Hippocampal formation (tissue), 2 donors: ENCODE measurements at places on chromosomes 1 and 21.

- DNase-seq: no peak
Measured at GRCh38 chr1:34511802-34512201, 243.0 kb upstream of the GJB5 start.

DNA sequence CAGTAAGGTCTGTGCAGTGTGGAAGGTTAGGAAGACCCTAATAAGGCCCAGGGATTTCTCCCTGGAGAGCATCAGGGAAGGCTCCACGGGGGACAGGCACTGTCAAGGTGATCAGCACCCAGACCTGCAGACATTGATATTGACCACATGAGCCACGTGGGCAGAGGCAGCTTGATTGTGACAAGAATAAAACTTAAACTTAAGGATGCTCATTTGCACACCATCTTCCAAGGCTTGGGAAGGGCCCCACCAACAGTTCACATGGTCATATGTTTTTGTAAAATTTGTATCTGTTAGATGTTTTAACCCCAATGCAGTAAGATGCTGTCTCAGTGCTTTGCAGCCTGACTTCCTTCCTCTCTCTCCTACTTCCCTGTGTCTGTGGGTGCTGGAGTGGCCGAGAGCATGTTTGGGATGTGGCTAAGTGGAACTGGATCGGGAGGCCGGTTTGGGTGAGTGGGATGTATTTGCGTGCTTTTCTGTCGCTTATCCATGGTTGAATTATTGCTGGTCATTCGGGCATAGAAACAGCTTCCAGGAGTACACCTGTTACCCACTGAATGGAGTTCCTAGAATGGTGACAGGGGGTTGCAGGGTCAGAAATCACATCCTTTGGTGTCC is 49.8 kb upstream of the OLIG2 start:
- DNase-seq: no peak

GRCh38 chr1:153536012-153536670 is 350 bp upstream of the S100A6 start:
- DNase-seq: no peak

GRCh38 chr21:34648739-34649297 is 20.0 kb upstream of the CLIC6 start:
- no peak for DNase-seq

DNA sequence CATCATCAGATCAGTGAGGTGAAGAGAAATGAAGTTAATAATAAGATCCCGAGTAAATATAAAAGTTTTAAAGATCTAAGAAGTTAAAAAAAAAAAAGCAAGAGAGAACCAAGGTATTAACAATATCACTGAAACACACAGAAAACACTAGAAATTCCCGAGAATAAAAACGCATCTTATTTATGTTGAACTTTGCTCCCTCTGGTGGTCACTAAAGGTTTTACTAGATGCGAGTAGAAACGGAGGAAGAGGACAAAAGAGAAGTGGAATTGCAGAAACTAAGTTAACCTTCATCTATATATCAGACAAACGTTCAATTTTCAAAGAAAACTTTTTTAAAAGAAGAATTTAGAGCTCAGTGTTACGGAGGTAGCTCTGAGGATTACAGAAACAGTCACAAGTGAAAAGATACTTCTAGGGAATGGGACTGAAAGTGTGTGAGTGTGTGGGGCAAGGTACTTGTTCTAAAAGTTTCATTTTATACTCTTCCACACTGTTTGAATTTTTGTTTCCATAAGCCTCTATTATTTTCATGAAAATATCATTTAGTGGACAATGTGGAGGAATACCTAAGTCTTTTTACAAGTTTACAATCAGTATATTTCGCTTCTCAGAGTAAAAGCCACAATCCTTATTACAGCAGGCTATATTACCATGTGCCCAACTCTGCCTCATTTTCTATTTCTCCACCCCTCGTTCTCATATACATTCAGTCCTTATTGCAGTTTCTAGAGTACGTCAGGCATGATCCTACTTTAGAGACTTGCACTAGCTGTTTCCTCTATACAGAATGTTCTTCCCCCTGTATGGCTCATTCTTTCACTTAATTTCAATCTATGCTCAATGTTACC is 19.7 kb downstream of the ACBD6 start:
- DNase-seq: no peak

DNA sequence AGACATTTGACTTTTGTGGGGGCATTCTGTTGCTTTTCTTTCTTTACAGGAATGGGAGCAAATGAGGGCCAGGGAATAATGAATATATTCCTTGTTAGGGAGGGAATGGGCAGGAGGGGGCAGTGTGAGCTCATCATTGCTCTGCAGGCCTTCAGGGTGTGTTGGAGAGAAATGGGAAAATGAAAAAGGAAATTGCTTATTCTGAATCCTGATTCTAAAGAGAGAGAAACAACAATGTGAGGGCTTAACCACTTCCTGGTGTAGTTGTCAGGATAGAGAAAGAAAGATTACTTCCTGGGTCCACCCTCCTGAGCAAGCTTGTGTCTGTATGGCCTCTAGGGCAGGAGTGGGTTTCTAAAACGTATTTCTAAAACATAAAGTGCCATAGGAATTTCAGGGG is 28.3 kb downstream of the VANGL2 start:
- DNase-seq: peak; percentile 61

GRCh38 chr1:184633785-184634184 is 120.9 kb downstream of the EDEM3 start:
- no peak for DNase-seq

- DNase-seq: no peak
Measured at GRCh38 chr1:167842872-167843271, 71.1 kb downstream of the ADCY10 start.

DNA sequence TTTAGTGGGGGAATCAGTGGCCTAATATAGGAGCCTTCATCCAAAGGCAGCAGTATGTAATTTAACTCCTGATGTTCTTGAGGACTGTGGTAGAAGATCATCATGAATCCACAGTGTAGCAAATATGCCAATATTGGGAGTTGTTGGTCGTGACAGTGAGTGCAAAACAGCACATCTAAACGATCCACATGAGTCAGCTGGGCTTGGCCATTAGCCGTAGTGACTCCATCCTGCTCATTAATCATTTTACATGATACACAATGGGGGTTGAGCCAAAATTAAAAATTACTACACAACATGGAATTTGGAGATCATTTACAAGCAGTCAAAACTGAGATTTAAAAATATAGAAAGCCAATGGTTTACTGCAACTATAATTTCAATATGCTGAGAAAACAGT is 653.9 kb upstream of the CAMK1G start:
- DNase-seq: no peak

DNA sequence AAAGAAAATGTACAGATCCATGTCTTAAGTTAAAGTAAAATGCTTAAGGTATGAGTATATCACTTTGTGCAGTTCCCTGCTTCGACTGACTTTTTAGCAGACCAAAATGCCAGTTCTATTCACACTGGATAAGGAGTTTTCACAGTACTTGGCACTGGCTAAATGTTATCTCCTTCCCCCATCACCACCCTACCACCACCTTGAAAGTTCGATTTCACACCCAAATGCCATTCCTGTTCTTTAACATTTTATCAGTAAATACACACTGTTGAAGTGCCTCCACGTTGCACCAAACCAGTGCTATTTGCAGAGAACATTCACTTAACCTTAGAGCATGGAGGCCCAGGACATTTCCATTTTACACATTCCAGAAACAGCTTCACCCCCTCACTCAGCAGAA is 100.0 kb downstream of the URB2 start:
- no peak for DNase-seq

GRCh38 chr1:191595170-191595569 is 563.1 kb upstream of the RGS18 start:
- DNase-seq: no peak

DNA sequence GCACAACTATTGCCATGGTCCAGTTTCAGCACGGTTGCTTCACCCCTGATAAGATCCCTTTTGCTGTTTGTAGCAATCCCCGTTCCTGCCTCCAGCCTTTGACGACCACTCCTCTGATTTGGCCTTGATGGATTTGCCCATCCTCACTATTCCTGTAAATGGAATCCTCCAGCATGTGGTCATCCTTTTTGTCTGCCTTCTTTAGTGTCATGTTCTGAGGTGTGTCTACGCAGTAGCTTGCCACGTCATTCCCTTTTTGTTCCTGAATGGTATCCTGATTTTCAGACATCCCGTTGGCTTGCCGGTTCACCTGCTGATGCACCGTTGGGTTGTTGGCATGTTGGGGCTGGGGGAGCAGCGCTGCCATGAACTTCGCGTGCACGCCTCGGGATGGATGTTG is 7.8 kb downstream of the AJAP1 start:
- DNase-seq: no peak

DNA sequence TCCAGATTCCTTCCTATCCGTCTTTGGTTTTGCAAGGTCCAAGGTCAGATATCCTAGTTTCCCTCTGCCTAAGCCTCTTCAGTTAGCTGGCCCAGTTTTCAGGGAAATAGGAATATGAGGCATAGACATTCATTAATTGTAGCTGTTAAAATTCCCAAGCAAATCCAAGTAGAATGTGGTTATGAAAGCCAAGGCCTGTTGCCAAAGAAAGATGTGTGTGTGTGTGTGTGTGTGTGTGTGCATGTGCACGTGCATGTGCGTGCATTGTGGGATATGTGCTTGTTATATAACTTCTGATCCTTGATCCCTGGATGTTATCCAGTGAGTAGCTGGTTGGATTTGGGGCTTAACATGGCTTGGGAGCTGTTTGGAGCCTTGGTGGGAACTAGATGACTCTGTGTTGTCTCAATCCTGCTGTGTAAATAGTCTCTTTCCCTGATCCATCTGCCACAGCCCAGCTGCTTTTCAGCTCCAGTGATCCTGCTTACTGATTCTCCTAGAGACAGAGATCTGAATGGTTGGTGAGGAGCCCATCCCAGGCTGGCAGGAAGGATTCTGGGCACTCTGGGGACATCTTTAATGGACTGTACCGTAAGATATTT is 70.6 kb upstream of the GCLM start:
- DNase-seq: no peak
